ENCODE measurements at places on chromosomes 6 and 20.

GRCh38 chr6:21227486-21227885 lies 366.1 kb upstream of the SOX4 start:
- no peak for DNase-seq

DNA sequence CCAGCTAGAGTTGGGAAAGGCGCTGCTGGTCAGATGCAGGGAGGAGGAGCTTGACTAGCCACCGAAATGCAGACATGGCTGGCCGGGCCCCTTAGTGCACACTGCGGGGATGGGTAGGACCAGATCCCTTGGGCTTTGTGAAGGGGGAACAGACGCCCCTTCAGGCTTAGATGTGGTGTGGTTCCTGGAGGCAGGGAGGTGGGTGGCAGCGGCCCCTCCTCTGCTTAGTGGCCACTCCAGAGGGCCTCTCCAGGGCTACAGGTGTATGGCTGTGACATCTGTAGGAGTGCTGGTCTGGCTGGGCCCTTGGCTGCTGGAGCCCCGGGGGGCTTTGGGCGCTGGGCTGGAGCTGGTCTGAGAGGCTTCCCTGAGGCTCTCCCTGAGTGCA lies 5.9 kb downstream of the CCND3 start:
- no peak for DNase-seq

GRCh38 chr20:34876406-34877282 lies at the start of gene ACSS2:
Gene ACSS2 (plus strand): TSS chr20:34876612. CDS start chr20:34876646, 34 bp downstream.
- DNase-seq = no peak

- no peak for DNase-seq
These were observed 22.6 kb downstream of the PIGU start for GRCh38 chr20:34654207-34654744.

DNA sequence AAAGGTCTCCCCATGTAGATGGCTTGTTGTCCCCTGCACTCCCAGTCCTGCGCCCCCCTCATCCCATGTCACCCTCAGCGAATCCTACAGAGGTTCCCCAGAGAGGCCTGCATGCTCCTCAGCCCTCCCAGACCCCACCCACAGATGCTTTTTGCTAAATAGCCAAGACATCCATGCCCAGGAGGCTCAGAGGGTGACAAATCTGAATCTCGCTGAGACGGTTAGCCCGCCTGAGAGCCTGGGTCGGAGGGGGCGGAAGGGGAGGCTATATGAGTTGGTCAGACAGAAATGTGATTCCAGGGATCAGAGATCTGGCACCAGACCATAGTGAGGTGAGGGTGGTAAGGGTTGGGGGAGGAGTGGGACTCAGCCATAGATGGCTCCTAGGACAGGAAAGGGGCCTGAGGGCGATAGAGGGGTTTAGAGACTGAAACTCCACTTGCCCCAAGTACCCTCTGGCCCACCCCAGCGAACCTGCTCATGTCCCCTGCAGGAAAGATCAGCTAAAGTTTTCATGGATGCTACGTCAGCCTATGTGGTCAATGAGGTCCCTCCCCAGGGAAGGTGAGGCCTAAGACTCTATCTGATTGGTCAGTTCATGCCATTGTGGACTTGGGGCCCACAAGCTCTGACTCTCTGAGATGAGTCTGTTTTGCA lies 33.2 kb downstream of the TFEB start:
- DNase-seq = no peak

- DNase-seq = no peak
These were observed 21.7 kb downstream of the SMLR1 start for GRCh38 chr6:130848945-130849344.

DNA sequence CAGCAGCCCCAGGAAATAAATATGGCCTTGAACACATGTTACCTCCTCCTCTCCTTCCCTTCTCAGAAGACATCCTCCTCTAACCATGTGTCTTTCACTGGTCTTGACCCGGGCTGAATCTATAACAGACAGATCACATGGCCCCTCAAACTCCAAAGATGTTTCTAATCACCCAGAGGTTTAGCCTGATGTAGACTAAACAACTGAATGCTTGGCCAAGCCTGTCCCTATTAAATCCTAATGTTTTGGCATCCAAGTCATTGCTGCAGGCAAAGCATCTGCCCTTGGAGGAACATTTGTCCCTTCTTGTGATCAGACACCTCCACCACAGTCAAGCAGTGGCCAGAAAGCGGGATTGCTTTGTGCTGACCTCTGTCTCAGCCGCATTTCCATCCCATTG lies 65.5 kb downstream of the ANKRD60 start:
- DNase-seq = no peak

- DNase-seq = no peak
These were observed 140.4 kb upstream of the TAB2 start for GRCh38 chr6:149176971-149177667.
